ENCODE measurements at places on chromosomes 3 and 15.
A peak's percentile ranks its signal among the peaks of the same experiment; 100 is the strongest.

- no peak for DNase-seq
Measured at GRCh38 chr3:5022966-5023776, 43.9 kb downstream of the BHLHE40 start.

GRCh38 chr3:38453075-38453912 lies at the start of gene ACVR2B:
ACVR2B (plus strand) TSS chr3:38453890; CDS start chr3:38454323, 433 bp downstream.
- peak; percentile 88 for DNase-seq

GRCh38 chr3:181484026-181484425 lies 227.7 kb upstream of the SOX2 start:
- no peak for DNase-seq

- DNase-seq, result no peak
Measured at GRCh38 chr3:193980326-193980725, 155.6 kb upstream of the HES1 start.

DNA sequence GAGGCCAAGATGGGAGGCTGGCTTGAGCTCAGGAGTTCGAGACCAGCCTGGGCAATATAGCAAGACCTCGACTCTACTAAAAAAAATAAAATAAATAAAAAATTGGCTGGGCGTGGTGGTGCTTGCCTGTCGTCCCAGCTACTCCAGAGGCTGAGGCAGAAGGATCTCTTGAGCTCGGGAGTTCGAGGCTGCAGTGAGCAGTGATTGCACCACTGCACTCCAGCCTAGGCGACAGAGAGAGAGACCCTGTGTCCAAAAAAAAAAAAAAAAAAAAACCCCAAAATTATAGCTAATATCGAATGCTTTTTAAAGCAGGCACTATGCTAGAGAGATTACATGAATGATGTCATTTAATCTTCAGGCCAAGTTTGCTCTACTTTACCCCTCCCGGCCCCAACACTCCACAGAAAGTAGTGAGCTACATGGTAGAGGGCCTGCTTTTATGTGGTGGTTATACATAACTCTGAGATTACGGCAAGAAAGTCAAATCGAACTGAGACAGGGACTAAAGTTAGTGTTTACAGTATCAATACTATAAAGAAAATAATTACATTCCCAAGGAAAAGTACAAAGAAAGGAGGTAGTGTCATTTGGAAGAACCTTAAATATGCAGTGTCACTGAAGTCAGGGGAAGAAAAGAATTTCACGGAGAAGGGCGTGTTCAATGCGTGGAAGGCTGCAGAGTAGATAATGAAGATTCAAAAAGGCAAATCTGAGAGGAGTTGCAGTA lies 1.1 kb downstream of the ADPGK start:
- DNase-seq, result no peak

DNA sequence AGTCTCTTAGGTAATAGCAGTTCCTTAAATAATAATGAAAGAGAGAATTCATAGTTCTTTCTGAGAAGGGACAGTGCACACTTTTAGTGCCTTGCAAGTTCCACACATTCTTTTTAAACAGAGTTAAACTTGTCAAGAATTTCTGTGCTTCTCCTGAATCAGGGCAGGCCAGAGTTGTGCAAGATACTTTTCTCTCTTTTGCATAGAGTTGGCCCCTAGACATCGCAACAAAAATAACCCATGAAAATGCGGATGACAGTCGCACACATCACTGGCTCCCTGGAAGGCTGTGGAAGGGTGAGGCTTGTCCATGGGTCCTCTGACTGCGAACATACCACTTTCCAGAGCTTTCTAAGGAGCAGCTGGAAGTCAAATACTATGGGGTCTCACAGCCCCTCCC lies 40.1 kb downstream of the FBLN2 start:
- DNase-seq, result no peak

- DNase-seq, result no peak
Measured at GRCh38 chr3:15974647-15975046, 176.9 kb upstream of the ANKRD28 start.

DNA sequence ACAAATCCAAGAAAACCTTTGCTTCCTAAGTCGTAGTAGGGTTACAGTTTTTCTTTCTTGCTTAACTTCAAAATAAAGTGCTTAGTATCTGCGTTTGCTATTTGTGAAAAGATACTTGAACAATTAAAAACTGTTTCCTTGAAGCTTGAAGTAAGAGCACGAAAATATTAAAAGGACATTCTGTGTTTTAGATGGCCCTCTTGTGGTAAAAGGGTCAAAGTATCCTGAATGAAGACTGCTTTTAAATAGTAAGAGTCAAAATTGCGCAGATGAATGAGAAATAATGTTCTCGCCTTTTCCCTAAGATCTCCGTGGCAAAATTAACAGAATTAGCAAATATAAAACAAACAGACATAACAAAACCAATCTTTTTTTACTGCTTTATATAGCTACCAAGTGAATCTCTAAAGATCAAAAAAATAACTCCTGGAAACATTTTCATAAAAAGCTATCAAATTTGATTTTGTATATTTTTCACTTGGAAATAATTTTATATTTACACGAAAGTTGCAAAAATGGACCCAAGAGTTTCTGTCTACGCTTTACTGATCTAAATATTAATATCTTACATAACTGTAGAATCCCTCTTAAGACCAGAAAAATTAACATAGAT lies 175.4 kb downstream of the MBNL1 start:
- DNase-seq, result no peak

GRCh38 chr15:63013052-63013808 lies 29.3 kb upstream of the TPM1 start:
- DNase-seq, result no peak

GRCh38 chr15:78358102-78358870 lies 18.1 kb downstream of the CRABP1 start:
- DNase-seq, result no peak

DNA sequence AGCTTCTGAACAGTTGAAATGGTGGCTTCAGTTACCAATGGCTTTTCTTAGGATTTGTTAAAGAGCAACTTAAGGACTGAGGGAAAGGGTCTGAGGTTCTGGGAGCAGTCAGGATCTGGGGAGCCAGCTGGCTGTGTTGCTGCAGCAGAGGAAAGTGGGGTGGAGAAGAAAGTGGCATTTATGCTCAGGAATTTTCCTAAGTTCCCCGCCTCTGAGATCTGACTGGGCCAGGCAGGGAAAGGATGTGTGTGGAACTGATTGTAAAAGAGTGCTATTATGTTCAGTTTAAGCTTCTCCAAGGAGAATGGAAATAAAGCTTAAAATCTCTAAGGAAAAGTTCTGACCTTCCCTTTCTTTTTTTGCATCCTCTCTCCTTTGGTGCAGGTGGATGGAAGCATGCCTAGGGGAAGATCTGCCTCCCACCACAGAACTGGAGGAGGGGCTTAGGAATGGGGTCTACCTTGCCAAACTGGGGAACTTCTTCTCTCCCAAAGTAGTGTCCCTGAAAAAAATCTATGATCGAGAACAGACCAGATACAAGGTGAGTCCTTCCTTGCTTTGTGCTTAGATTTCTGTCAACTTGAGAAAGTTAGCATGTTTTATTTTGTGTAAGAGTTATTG lies 37.8 kb downstream of the IQGAP1 start:
- DNase-seq, result no peak

- DNase-seq, result no peak
Measured at GRCh38 chr3:138359919-138360868, 11.8 kb downstream of the MRAS start.

GRCh38 chr3:106678657-106679390 lies 698.4 kb upstream of the CCDC54 start:
- no peak for DNase-seq

DNA sequence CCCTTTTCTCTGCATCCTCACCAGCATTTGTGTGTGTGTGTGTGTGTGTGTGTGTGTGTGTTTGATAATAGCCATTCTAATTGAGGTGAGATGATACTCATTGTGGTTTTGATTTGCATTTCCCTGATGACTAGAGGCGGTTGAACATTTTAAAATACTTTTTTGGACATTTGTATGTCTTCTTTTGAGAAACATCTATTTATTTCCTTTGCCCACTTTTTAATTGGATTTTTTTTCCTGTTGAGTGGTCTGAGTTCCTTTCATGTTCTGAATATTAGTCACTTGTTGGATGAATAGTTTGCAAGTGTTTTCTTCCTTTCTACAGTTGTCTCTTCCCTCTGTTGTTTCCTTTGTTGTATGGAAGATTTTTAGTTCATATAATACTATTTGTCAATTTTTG lies 54.3 kb upstream of the THSD4 start:
- DNase-seq, result no peak

- DNase-seq, result no peak
Measured at GRCh38 chr15:81304226-81304625, 19.7 kb downstream of the STARD5 start.

- DNase-seq, result no peak
Measured at GRCh38 chr3:31815631-31816440, 165.2 kb downstream of the OSBPL10 start.

DNA sequence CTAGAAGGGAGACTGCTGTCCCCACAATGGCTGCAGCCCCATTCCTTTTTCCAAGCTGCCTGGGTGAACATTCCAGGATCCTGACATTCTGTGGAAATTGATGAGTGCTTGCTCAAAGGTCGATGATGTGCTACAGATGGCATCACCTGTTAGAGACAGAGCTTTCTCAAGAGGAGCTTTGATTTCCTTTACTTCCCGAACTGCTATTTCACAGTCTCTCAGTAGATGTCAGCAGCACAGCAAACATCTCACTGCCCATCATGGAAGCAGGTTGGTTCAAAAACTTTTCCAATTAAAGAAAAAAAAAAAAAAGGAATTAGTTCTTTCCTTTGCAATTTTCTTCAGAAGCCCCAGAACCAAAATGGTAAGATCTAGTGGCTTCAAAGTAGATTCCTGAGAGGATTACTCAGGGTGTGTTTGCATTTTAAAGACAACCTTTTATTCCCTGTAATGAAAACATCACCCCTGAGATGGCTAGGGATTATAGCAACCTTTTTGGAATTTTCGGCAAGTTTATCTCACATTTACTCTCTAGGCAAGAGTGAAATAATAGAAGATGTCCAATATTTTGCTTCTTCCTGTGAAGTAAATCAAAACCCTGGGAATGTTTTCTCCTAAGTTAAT lies 44.8 kb downstream of the POLR2M start:
- DNase-seq, result no peak

GRCh38 chr3:76369170-76369569 lies 583.8 kb upstream of the ZNF717 start:
- DNase-seq, result no peak

DNA sequence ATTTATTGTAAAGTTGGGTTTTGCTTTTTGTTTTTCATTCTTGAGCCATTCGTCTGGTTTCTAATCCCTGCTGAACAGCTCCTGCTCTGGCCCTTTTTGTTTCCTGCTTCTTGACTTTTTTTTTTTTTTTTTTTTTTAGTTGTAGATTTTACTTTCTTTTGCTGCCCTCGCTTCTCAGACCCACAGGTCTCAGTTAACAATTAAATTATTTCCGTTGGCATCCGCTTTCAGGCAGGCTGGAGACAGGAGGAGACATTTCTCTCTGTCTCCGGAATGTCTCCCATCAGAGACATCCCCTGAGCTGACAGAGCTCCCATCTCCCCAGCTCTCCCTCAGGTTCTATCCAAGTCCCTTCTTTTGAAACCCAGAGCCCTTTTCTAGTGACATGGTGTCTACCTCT lies 68.6 kb downstream of the SLC6A6 start:
- no peak for DNase-seq

GRCh38 chr3:41198526-41198925 lies 779 bp upstream of the CTNNB1 start:
- peak; percentile 18 for DNase-seq

GRCh38 chr3:156535162-156535627 lies 19.7 kb downstream of the SSR3 start:
- peak; percentile 42 for DNase-seq
